ENCODE measurements at places on chromosomes 13 and 19. TPM values are rescaled to one million over a fixed set of nuclear protein-coding genes. Genes with fewer than 3 reads are reported as not detected.

- no peak for DNase-seq
Observed at GRCh38 chr13:28442839-28443238, 52.1 kb downstream of the FLT1 start.

The ZNF99 gene
- 0.11 TPM for total RNA-seq

DNA sequence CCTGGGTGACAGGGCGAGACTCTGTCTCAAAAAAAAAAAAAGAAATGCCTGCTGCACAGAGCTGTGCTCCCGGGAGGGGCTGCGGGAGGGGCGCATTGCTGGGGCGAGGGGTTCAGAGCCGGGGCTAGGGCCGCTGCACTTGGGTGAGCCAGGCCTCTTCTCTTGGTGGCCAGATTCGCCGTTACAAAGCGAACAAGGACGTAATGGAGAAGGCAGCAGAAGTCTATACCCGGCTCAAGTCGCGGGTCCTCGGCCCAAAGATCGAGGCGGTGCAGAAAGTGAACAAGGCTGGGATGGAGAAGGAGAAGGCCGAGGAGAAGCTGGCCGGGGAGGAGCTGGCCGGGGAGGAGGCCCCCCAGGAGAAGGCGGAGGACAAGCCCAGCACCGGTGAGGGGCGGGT is 19.0 kb downstream of the PLIN4 start:
- DNase-seq: no peak

- DNase-seq: no peak
Observed at GRCh38 chr13:20383058-20383457, 142.6 kb downstream of the CRYL1 start.

DNA sequence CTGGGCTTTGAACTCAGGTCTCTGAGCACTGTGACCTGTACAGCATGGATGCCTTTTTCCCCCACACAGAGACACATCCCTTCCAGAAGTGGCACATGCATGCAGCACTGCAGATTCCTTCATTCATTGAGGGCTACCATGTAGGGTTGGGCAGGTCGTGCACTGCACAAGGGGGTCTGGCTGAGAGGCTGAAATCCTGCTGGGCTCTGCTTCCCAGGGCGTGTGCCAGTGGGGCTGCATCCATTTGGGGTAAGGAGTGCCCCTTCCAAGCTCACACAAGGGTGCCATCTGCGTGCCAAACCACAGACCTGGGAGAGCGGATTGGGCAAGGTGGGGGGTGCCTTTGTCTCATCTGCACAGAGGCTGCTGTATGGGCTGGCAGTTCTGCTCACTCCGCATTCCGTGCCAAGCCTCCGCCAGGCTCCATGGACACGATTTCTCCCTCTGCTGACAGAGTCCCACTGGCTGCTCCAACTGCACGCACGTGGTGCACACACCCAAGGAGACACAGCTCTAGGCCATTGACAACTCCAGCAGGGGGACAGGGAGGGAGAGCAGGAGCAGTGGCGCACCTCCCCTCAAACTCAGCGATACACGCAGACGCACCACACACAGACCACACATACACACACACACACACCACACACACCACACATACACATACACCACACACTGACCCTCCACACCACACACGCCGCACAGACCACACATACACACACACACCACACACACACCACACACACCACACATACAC is 4.5 kb upstream of the SHISA7 start:
- peak; percentile 51 for DNase-seq

The OR4F17 gene
- not detected for total RNA-seq

DNA sequence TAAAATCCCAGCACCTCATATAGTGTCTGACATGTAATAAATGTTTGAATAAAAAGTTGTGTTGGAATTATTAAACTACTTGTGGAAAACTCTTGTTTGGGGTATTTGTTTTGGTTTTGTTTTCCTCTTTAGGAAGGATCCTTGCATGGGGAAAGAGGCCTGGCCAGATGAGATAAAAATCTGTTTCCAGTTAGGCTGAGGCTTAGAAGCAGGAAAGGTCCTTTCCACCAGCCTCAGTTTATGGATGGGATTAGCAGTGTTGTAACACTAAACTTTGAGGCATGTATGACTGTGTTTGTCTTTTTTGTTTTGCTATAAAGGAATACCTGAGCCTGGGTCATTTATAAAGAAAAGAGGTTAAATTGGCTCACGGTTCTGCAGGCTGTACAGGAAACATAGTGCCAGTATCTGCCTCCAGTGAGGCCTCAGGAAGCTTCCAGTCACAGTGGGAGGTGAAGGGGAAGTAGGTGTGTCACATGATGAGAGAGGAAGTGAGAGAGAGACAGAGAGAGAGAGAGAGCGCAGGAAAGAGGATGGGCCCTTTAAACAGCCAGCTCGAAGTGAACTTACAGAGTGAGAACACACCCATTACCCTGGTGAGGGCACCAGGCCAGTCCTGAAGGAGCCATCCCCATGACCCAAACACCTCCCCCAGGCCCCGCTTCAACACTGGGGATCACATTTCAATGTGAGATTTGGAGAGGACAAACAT is 21.6 kb downstream of the SPATA13 start:
- DNase-seq: no peak

Measured in right cardiac atrium (tissue), 5 donors.